ENCODE measurements at places on chromosomes 4 and X. TPM values are rescaled to one million over a fixed set of nuclear protein-coding genes. Genes with fewer than 3 reads are reported as not detected.

The MAB21L2 gene
- not detected for total RNA-seq

The NUP62CL gene
- 1.4 TPM for total RNA-seq

The MMRN1 gene
- total RNA-seq: 9.6 TPM

GRCh38 chrX:136199365-136199764 is 51.8 kb downstream of the MAP7D3 start:
- DNase-seq: no peak

- no peak for DNase-seq
Measured at GRCh38 chr4:114384629-114385028, 214.0 kb upstream of the UGT8 start.

GRCh38 chr4:186249785-186250754 is 15.9 kb upstream of the F11 start:
- DNase-seq: no peak

DNA sequence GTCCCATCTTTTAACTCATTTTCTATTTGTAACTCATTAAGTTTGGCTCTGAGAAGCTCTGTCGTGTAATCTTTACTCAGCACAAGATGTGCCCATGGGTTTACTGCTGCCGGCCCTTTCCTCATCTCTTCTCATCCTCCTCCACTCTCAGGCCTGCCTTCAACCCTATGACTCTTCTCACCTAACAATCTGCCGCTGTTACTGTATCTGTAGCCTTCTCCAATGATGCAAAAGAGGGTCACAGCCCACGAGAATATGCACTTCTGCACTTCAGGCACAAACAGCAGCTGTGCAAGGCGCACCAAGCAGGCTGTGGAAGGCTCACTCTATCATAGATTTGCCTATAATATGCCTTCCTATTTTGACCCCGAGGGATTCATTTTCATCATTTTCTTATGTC is 546.5 kb upstream of the GALNTL6 start:
- DNase-seq: no peak

DNA sequence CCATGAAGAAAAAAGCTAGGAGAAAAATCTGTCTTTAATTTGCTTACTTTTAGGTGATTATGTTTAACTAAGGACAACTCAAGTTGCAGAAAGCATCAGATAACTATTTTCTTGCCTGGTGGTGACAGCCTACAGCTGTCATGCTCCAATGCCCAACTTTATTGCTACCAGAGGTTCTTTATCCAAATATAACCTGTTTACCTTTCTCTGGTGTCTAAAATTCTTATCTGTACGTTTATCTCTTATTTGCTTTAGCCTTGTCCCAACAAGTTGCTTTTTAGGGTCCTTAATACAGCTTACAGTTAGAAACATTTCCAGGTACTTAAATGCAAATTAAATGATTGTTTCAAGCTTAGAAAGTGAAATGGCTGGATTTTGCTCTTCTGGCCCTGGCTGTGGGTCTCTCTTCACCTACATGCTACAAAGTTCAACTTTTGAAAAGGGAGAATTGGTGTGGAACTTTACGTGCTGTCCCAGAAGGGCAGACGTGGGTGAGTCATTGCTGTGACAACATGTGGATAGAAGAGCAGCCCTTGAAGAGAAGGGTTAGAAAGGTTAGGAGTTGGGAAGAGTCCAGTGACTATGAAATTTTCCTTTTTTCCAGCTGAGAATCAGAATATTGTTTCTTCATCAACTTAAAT is 60.7 kb downstream of the HPGD start:
- no peak for DNase-seq

DNA sequence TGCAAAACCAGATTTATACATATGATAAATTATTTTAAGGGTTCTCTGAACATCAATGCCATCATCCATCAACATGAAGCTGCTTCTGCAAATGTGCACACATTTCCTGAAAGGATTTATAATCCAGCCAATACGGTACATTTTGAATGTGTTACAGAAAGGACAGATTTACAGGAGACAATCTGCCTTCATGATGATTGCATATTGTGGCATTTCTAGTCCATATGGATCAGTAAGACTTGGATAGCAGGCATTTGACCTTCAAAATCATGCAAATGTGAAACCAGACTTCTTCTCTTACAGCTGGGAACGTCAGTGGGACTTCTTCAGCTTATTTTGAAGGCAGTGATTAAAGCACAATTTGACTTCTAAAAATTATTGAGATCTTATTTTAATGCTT is 217.3 kb upstream of the GK2 start:
- DNase-seq: no peak

Data from suprapubic skin (tissue), 4 donors.